ENCODE measurements at places on chromosomes 4 and X. TPM values are rescaled to one million over a fixed set of nuclear protein-coding genes. Genes with fewer than 3 reads are reported as not detected.

Gene GSX2
- not detected for total RNA-seq

Gene TMPRSS11A
- not detected for total RNA-seq

Gene WAS
- total RNA-seq, result 155 TPM

Gene FSTL5
- not detected for total RNA-seq

Gene LGI2
- total RNA-seq, result not detected

Gene MAGEA2
- not detected for total RNA-seq

Gene ATP11C
- total RNA-seq, result 14.8 TPM

Gene SPATA18
- 0.31 TPM for total RNA-seq

Gene GAGE2A
- total RNA-seq, result not detected

Gene AMTN
- not detected for total RNA-seq

Gene FHIP1A
- 0.05 TPM for total RNA-seq

Gene MAGEC2
- not detected for total RNA-seq

Gene SPP1
- total RNA-seq, result not detected

Gene RASSF6
- total RNA-seq, result not detected

Gene EPGN
- total RNA-seq, result not detected

Gene ABCG2
- total RNA-seq, result 0.43 TPM

Gene GLUD2
- 0.29 TPM for total RNA-seq

Gene KLB
- not detected for total RNA-seq

Gene GDI1
- total RNA-seq, result 105 TPM

Gene TLR2
- total RNA-seq, result 7.3 TPM

Gene AFP
- total RNA-seq, result not detected

Gene SLC10A6
- total RNA-seq, result not detected

Gene TEX28
- total RNA-seq, result not detected

Gene MEPE
- total RNA-seq, result not detected

Gene GYPE
- total RNA-seq, result 0.36 TPM

Gene IDS
- total RNA-seq, result 53.6 TPM

Data from activated naive CD4-positive, alpha-beta T cell treated with anti-CD3 and anti-CD28 coated beads, Interleukin-2, amount 10 ng/mL, durations not matched to agents 5 hours and 36 hours (primary cell).